Karpas-422 (cell line): ENCODE measurements at places on chromosomes 7 and 10.

GRCh38 chr7:101934618-101935017 lies 117.2 kb downstream of the CUX1 start:
- H3K27me3 ChIP-seq = no peaks in the 10 kb centered on the region
- H3K36me3 ChIP-seq = peaks cover 20% of the 10 kb centered on the region
- no peak for DNase-seq
- peaks cover 71% of the 10 kb centered on the region for H3K4me1 ChIP-seq
- H3K4me3 ChIP-seq = no peak overlapping the region
- peak overlapping the region; percentile 92 for H3K27ac ChIP-seq

DNA sequence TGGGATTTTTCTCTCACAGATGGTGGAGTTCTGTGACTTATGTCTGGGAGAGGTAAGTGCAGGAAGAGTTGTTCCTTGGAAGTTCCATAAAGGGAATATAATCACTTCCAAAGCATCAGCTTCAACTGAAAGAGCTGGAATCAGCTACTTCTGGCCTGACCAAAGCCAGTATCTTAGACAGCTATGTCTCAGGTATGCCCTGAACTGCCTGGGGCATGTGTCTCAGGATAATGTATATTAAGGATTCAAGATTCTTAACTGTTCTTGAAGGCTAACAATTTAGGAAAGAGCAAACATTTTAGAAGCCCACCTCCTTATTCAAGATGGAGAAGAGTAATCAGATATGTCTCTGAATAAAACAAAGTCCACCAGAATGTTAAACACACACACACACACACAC lies 12.4 kb upstream of the NOBOX start:
- H3K4me1 ChIP-seq = no peaks in the 10 kb centered on the region
- no peaks in the 10 kb centered on the region for H3K27me3 ChIP-seq
- no peak overlapping the region for H3K27ac ChIP-seq

- H3K27me3 ChIP-seq = no peaks in the 10 kb centered on the region
- no peaks in the 10 kb centered on the region for H3K36me3 ChIP-seq
- H3K4me1 ChIP-seq = peaks cover 57% of the 10 kb centered on the region
- no peak for DNase-seq
These were observed 1.4 kb downstream of the MTURN start for GRCh38 chr7:30136117-30136731.

DNA sequence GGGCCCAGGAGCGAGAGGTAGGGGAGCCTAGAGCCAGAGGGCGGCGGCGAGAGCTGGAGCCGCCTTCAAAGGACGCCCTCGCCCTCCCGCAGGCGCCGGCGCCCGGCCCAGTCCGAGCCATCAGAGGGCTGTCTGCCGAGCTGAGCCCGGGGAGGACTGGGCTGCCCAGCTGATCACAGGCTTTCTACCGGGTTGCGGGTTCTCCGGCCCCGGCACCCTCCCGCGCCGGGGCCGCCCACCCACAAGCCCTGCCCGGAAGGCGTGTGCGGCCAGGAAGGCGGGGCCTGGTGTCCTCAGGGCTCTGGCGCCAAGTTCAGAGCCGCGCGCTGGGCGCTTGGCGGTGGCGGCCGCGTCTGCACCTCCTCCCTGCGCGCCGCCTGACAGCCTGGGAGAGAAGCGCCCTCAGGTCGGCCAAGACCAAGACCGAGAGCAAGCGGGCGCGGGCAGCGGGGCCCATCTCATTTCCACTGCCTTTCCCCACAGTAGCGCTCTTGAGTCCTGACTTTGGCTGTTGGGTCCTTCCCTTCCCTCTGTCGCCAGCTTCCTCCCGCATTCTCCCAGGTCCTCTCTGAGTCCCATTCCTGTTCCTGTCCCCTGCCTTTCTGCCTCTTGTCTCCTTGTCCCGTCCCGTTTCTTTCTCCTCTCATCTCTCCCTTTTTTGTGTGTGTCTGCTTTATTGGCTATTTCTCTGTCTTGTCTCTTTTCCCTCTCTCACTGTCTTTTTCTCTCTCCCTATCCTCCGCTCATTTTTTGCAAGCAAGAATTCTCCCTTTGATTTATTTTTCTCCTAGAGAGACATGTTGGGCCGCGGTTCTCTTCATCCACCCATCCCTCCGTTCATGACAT lies 60.6 kb upstream of the MSMB start:
- H3K4me1 ChIP-seq = no peaks in the 10 kb centered on the region
- no peaks in the 10 kb centered on the region for H3K36me3 ChIP-seq
- DNase-seq = peak; percentile 35

- no peak for DNase-seq
- no peaks in the 10 kb centered on the region for H3K4me1 ChIP-seq
- H3K4me3 ChIP-seq = no peak overlapping the region
- H3K27me3 ChIP-seq = no peaks in the 10 kb centered on the region
- H3K36me3 ChIP-seq = no peaks in the 10 kb centered on the region
These were observed 96.2 kb downstream of the SGMS1 start for GRCh38 chr10:50527442-50528043.

DNA sequence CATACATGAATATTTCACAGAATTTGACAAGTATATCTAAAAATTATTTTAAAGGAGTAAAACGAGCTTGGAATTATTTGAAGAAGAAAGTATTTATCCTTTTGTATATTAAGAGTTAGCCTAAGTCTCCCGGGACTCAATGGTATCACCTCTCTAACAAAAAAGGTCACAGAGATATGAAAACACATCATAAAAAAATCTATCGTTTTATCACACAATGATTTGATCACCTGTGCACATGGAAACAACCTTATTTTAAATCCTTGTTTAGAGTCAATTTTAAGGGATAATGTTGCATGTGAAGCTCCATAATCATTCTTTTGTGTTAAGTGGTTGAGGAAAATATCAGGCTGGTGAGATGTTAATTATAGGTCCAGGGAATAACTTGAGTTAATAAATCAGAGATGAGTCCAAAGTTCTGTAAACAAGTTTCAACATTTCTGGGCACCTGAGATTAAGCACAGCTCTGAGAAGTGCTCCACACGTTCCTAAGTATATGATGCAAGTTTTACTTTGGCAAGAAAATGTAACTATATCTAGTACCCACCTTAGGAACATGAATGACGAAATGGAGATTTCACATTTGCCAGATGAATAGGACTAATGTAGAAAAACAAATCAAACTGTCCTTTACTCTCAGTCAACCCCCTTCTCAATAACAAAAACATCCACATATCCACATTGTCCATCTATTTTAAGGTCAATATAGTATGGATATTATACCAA lies 148.5 kb upstream of the AKR1E2 start:
- H3K27me3 ChIP-seq = 0 out of 2 replicates have a peak, but pooled peaks cover 3% of the 10 kb centered on the region
- no peaks in the 10 kb centered on the region for H3K4me1 ChIP-seq
- no peaks in the 10 kb centered on the region for H3K36me3 ChIP-seq
- H3K4me3 ChIP-seq = no peak overlapping the region
- no peak for DNase-seq

DNA sequence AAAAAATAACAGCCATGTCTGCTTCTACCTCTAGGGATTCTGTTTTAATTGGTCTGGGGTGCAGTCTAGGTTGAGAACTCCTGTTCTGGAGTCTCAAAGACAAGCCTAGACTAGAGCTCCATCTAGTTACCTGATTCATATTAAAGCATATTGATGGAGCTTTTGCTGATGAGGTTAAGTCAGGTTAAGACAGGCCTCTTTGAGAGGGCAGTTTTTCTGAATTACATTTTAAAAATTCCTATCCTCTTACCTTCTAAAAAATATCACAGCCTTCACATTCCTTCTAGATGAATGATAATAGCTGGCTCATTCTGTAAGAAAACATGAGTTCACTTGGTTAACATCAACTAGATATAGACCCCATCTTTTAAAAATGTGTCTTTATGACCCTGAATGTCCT lies 28.9 kb downstream of the MGAM start:
- no peak overlapping the region for H3K4me3 ChIP-seq
- H3K27me3 ChIP-seq = no peaks in the 10 kb centered on the region
- H3K4me1 ChIP-seq = no peaks in the 10 kb centered on the region

DNA sequence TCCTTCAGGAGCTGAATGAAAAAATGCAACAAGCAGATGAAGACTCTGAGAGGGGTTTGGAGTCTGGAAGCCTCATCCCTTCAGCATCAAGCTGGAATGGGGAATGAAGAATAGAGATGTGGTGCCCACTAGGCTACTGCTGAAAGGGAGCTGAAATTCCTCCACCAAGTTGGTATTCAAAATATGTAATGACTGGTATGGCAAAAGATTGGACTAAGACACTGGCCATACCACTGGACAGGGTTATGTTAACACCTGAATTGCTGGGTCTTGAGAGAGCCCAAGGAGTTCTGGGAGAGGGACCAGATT lies 5.4 kb downstream of the IFIT2 start:
- H3K27me3 ChIP-seq = no peaks in the 10 kb centered on the region
- H3K27ac ChIP-seq = no peak overlapping the region
- no peak overlapping the region for H3K4me3 ChIP-seq
- H3K36me3 ChIP-seq = no peaks in the 10 kb centered on the region

- no peak overlapping the region for H3K27ac ChIP-seq
- H3K27me3 ChIP-seq = no peaks in the 10 kb centered on the region
- H3K36me3 ChIP-seq = no peaks in the 10 kb centered on the region
These were observed 60.3 kb upstream of the POT1 start for GRCh38 chr7:124989911-124990310.

DNA sequence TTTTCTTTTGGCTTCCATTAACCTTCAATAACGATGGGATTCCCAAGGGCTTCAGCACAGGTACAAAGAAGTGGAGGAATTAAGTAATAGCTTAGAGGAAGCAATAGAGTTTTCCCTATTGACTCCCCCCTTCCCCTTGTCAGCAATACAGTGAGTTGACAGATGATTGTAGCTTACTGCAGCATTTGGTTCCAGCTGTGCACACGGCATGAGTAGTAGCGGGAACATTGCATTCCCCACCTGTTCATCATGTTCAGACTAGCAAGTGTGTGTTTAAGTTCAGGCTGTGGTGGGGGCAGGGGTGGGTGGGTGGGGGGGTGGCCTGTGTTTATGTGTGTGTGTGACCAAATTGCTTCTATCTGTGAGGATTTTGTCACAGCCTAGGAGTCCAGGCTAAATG lies 4.6 kb upstream of the ADRA2A start:
- H3K4me1 ChIP-seq = no peaks in the 10 kb centered on the region
- no peak overlapping the region for H3K27ac ChIP-seq
- no peaks in the 10 kb centered on the region for H3K36me3 ChIP-seq

GRCh38 chr10:129915526-129916378 lies 48.3 kb downstream of the EBF3 start:
- H3K36me3 ChIP-seq = no peaks in the 10 kb centered on the region
- no peaks in the 10 kb centered on the region for H3K4me1 ChIP-seq
- H3K4me3 ChIP-seq = no peak overlapping the region
- no peak for DNase-seq

DNA sequence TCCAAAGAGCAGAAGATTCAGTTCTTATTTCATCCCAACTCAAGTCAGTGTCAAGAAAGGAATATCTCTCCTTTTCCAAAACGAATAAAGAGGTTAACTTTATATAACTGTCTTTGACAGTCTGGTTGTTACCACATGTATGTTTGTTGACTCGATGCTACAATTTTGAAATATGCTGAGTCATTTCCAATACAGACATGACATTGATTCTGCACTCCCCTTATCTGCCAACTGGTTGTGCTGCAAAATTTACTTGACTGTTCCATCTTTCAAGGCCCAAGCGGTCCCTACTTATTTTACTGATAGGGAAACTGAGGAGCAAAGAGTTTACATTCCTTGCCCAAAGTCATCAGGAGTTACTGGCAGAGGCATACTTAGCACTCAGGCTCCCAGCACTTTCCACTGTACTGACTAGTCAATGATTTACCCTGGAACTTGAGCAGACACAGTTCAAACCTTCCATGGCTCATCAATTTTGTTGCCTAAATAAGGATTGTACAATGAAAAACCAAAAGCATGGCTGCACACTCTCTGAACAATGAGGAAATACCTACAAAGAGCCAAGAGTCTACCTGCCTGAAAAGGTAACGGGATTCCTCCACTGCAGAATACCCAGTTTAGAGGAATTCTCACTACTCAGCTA lies 52.8 kb downstream of the ABLIM1 start:
- H3K36me3 ChIP-seq = no peaks in the 10 kb centered on the region
- no peak for DNase-seq
- no peak overlapping the region for H3K27ac ChIP-seq
- no peaks in the 10 kb centered on the region for H3K4me1 ChIP-seq
- no peaks in the 10 kb centered on the region for H3K27me3 ChIP-seq

GRCh38 chr10:126097558-126098225 lies 201.3 kb downstream of the FANK1 start:
- no peaks in the 10 kb centered on the region for H3K36me3 ChIP-seq
- H3K4me3 ChIP-seq = no peak overlapping the region
- H3K27ac ChIP-seq = no peak overlapping the region
- no peaks in the 10 kb centered on the region for H3K27me3 ChIP-seq
- H3K4me1 ChIP-seq = no peaks in the 10 kb centered on the region

DNA sequence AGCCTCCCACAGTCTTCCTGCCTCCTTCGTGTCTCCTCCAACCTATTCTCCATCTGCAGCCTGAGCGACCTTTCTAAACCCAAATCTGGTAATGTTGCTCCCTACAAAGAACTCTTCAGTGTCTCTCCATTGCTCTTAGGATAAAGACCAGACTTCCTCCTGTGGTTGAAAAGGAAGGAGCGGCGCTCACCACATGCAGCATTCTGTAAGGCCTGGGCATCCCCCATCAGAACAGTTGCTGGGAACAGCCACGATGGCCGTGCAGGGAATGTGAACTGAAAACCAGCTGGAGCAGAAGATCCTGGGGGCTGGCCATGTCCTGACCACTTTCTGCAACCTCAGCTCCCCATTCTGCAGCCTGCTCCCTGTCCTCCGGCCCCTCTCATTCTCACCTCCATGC lies 237.8 kb upstream of the ZMIZ1 start:
- H3K36me3 ChIP-seq = no peaks in the 10 kb centered on the region
- H3K4me3 ChIP-seq = no peak overlapping the region
- H3K27me3 ChIP-seq = no peaks in the 10 kb centered on the region
- H3K27ac ChIP-seq = no peak overlapping the region
- no peaks in the 10 kb centered on the region for H3K4me1 ChIP-seq

- H3K27me3 ChIP-seq = no peaks in the 10 kb centered on the region
- no peaks in the 10 kb centered on the region for H3K36me3 ChIP-seq
- no peak overlapping the region for H3K4me3 ChIP-seq
- DNase-seq = no peak
- H3K4me1 ChIP-seq = peaks cover 5% of the 10 kb centered on the region; the same call in 1 of the 2 replicates
These were observed 31.4 kb downstream of the ANK3 start for GRCh38 chr10:60358282-60358681.

- peak; percentile 84 for DNase-seq
- no peaks in the 10 kb centered on the region for H3K27me3 ChIP-seq
- no peaks in the 10 kb centered on the region for H3K36me3 ChIP-seq
- H3K4me3 ChIP-seq = no peak overlapping the region
These were observed 70.6 kb upstream of the STARD3NL start for GRCh38 chr7:38107486-38107893.

GRCh38 chr10:96665306-96665705 lies 55.0 kb downstream of the PIK3AP1 start:
- H3K4me1 ChIP-seq = peaks cover 60% of the 10 kb centered on the region
- no peak overlapping the region for H3K4me3 ChIP-seq
- 0 out of 2 replicates have a peak overlapping the region, but pooled peaks have one; percentile 22 for H3K27ac ChIP-seq
- no peaks in the 10 kb centered on the region for H3K27me3 ChIP-seq
- H3K36me3 ChIP-seq = no peaks in the 10 kb centered on the region

DNA sequence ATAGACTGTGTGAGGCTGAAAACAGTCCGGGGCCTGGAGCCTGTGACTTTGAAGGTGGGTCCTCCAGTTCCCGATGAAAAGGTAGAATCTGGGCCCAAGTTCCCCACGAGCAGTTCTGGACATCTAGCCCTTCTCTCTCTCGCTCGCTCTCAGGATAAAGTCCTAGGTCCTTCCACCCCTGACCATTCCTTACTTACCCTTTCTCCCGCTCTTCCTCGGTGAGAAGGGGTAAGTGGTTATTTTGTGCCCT lies 713 bp downstream of the IMMP2L start:
- H3K36me3 ChIP-seq = peaks cover 26% of the 10 kb centered on the region
- H3K4me3 ChIP-seq = peak overlapping the region; percentile 81
- peaks cover 31% of the 10 kb centered on the region for H3K4me1 ChIP-seq
- no peak for DNase-seq
- H3K27ac ChIP-seq = peak overlapping the region; percentile 10; the same call in 1 of the 2 replicates
- no peaks in the 10 kb centered on the region for H3K27me3 ChIP-seq
